ELF-1 (cell line): ENCODE measurements at places on chromosomes 11 and 22.
A peak's percentile ranks its signal among the peaks of the same experiment; 100 is the strongest.

DNA sequence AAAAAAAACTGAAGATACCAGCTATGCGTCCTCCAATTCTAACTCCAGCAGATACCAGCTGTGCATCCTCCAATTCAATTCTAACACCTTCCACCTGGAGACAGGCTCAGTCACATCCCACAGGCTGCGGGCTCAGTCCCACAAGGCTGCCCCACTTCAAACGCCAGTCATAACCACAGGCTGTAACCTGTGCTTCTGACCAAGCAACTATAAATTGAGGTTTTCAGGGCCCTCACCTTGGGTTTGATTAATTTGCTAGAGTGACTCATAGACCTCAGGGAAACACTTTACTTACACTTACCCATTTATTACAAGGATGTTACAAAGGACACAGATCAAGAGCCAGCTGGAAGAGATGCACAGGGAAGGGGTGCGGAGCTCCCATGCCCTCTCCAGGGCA, 32.4 kb upstream of the MSANTD2 start:
- DNase-seq: no peak

DNA sequence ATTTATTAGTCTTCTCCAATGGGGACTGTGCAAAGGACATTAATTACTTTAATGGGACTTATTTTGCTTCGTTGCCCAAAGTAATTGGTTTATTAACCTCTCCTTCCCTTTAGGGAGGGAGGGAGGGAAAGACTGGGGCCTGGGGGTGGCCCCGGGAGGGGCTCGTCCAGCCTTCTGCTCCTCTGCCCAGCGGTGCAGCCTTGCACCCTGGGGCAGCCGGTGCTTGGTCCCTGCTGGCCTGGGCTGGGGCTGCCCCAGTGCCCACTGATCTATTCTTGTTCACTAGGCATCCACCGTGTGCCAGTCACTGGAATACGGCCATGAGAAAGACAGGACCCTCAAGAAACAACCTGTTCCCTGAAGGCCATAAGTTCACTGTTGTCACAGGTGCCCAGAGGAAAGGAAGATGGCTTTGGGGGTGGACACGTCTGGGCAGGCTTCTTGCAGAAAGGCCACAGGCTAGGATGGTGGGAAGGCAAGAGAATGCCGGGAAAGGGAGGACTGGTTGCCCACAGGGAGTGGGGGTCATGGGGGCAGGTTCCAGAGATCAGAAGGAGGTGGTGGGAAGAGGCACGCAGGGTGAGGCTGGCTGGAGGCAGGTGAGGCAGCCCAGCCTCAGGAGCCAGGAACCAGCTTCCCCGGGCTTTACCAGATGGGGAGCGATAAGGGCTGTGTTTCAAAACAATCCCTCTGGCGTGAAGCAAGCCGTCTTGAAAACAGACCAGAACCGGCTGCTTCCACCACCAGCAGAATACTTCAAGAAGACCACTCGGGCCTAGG, 47.6 kb upstream of the KCNQ1OT1 start:
- peak; percentile 67 for DNase-seq

- no peak for DNase-seq
These were observed 15.0 kb downstream of the DENND5A start for GRCh38 chr11:9250139-9250582.

GRCh38 chr11:44825058-44825785, 98.5 kb downstream of the TSPAN18 start:
- DNase-seq: peak; percentile 39

GRCh38 chr11:57476047-57476756, 15.9 kb downstream of the RTN4RL2 start:
- DNase-seq: peak; percentile 54

DNA sequence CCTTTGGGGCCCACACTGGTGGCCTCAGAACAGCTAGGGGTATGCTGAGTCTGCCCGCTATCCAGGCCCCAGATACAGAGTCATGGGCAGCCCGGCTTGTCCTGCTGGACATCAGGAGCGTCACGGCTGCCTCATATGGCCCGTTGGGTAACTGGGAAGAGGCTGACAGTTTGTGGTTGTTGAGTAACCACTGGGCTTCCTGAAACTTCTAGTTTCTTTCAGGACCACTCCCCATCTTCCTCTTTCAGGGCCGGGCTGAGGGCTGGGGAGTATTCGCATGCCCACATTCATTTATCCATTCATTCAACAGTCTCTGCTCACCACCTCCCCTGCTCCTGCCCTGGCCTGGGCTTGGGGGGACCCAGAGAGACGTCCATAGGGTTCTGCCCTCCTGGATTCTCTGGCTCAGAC, 13.4 kb upstream of the P2RY2 start:
- DNase-seq: no peak

- no peak for DNase-seq
These were observed 2.6 kb upstream of the VWCE start for GRCh38 chr11:61297746-61298145.

DNA sequence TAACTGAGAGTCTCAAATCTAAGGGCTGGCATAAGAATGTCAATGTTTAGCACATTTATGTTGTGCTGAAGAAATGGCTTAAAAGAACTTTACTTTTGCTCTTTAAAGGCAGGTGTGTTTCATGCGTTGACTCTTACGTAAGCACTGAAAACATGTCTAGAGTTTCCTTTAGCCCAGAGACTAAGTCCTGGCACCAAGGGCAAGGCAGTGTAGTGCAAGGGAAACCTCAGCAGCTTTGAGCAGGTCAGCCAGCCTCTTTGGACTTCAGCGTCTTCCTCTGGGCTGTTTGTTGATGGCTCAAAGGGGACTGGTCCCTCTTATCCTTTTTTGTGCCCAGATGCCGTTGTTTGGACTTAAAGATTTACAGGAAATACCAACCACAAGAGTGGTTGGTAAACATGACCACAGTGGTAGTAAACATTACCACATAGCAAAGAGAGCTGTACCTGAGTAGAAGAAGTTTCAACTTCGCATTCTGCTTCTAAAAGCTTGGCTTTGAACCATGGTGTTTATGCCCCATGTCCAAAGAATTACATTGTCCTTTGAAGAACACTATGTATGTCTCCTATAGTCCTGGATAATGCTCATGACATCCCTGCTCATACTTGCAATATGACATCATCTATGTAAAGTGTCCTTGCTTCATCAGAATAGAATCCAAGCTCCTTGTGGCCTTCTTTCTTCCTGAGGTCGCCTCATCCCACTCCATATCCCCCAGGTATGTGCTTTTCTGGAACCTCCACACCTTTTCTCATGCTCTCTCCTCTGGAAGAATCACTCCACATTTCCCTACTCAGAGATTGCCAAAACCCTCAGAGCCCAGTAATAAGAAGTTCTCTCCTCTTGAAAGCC, 23.5 kb downstream of the TENM4 start:
- no peak for DNase-seq

DNA sequence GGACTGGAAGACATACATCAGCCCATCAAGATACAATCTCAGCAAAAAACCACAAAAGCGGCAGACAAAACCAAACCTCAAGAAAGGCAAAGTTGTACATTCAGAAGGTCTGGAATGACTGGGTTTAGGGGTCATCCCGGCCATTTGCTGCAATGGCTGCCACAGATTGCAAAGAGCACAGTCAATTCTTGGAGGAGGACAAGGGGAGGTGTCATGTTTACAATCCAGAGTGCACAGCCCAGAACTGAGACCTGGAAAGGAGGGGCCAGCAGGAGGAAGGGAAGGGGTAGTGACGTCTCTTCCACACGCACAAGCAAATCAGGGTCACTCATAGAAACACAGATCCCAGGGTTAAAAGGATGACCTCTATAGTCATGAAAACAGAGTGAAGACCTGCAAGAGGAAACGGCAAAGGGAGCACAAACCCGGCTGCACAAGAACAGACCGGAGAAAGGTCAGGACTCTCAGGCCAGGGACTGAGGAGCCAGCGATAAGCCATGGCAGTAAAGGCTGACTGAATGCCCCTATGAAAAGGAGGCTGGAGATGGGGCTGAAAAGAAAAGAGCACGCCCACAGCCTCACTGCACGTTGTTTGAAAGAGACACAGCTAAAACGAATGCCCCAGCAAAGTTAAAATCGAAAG, 18.2 kb upstream of the MUC5AC start:
- DNase-seq: no peak

DNA sequence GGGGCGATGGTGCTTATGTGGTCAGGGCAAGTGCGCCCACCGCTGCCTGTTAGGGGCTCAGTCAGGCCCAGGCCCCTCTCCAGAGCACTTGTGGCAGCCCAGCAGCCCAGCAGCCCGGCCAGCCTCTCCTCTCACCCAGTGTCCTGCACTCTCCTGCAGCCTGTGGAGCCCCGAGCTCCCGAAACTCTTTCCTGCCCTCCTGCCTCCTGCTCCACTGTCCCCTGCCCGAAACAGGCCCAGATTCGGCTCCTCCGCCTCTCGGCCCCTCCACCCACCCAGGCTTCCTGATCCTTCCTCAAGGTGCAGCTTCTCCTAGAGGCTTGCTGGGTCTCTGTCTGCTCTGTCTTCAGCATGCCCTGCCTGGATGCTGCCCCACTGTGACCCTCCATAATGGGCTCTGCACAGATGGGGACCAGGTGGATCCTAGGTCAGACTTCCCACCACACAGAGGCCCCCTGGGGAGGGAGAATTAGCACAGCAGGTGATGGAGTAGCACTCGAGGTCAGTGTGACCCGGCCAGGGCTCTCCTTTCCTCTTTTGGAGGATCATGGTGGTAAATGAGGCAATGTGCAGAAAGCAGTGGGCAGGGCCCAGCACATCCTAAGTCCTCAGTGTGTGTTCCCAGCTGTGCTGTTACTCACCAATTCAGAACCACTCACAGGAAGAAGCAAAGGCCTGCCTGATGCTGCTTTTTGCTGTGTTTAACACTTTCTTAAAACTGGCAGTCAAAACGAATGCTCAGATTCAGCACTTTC, 18.6 kb upstream of the NAP1L4 start:
- DNase-seq: no peak

- no peak for DNase-seq
These were observed 34.8 kb upstream of the SLC22A12 start for GRCh38 chr11:64556044-64556720.

GRCh38 chr11:118524757-118525470, 2.4 kb upstream of the TTC36 start:
- no peak for DNase-seq

DNA sequence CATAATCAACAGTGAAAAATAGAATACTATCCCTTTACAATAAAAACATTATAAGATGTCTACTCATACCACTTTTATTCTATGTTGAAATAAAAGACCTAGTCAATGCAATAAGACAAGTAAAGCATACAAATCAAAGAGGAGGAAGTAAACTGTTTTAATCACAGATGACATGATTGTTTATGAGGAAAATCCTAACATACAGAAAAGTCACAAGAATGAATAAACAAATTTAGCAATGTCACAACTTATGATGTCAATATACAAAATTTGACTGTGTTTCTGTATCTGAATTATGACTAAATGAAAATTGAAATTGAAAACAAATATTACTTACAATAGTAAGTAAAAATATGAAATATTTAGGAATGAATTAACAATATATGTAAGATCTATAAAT, 221.9 kb upstream of the GRIA4 start:
- no peak for DNase-seq

DNA sequence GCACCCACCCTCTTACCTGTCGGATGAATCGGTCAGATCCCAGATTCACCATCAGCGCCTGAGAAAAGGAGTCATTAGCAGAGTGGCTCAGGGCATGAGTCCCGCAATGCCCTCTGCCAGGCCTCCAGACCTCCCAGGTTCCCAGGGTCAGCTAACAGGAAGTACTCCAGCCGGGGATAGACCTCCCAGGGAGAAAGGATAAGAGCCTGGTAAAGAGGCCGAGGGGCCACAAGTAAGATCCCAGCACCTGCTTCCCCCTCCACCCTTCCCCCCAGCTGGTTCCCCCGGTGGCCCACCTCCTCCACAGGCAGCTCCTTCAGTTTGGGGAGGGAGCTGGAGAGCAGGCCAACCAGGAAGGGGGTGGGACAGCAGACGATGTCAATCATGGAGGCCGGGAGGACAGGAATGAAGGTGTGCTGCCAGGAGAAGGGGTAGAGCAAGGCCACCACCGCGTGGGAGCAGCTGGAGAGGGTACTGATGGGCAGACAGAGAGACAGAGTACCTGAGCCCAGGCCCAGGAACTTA, 16.4 kb downstream of the RPL27A start:
- DNase-seq: peak; percentile 48

- peak; percentile 14 for DNase-seq
These were observed 742 bp upstream of the CASP4 start for GRCh38 chr11:104968856-104969776.

- peak; percentile 56 for DNase-seq
These were observed 17.0 kb upstream of the KCTD14 start for GRCh38 chr11:78039919-78040671.

GRCh38 chr11:69040581-69041260, 8.0 kb upstream of the TPCN2 start:
- DNase-seq: no peak

GRCh38 chr11:58513747-58514367, 6.0 kb upstream of the OR5B21 start:
- DNase-seq: peak; percentile 67

DNA sequence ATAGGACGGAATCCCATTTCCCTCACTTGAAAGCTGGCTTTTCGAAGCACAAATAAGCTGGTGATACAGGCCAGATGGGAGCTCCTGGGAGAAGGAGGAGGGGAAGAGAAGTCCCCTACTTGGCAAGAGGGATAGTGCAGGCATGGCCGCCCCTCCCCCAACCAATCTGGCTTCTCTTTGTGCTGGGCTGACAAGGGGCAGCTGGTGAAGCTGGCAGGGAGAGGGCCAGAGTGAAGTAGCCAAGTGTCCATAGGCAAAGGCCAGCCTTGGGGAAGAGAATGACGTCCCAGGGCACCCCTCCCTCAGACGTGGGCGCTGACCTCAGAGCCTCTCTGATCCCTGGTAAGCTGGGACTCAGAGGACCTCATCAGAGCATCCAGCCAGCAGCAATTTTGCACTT, 78.7 kb upstream of the GRAMD1B start:
- peak; percentile 32 for DNase-seq

DNA sequence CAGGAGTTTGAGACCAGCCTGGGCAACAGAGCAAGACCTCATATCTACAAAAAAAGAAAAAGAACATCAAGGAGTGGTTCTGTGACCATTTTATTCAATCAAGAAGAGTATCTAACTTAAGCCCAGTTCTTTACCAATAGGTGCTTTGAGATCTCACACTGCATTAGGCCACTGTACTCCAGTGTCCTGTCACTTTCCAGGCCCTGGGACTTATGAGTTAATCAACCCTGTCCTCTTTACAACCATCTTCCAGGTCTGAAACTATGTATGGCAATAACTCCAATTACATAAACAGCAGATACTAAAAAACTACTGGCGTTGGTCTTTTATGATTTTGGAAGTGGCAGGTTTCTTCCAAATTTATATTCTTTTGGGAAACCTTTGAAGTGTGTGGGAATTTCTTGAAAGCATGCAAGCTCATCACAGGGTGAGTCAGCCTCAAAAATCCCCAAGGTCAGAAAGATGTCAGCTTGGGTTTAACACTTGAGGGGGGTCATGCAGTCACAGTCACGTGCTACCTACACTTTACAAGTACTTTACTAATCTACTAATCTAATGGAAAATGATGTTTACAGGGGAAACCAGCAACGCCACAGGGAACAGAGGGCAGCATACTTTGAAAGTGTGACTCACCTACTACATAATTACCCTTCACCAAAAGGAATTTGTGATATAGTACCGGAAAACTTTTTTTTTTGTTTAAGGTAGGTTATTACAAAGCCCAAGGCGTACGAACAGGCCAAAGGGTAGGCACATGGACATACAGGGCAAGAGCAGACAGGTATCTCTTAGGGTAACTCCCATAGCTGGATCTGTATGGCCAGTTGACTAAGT, 15.6 kb downstream of the PISD start:
- DNase-seq: no peak

- peak; percentile 80 for DNase-seq
These were observed 103.6 kb downstream of the MTNR1B start for GRCh38 chr11:93073026-93073425.
